ENCODE measurements at places on chromosomes 5 and 9. TPM values are rescaled to one million over a fixed set of nuclear protein-coding genes. Genes with fewer than 3 reads are reported as not detected.

IPO11 gene
- total RNA-seq: 48.2 TPM

EGFLAM gene
- total RNA-seq: 15.0 TPM

ECM2 gene
- total RNA-seq: 80.6 TPM

PTPN3 gene
- total RNA-seq: 4.7 TPM

GLRA1 gene
- not detected for total RNA-seq

ZNG1C gene
- 29.7 TPM for total RNA-seq

FOXD4L4 gene
- total RNA-seq: not detected

OBP2B gene
- total RNA-seq: not detected

MOB3B gene
- total RNA-seq: 9.7 TPM

TAF1L gene
- total RNA-seq: not detected

DNA sequence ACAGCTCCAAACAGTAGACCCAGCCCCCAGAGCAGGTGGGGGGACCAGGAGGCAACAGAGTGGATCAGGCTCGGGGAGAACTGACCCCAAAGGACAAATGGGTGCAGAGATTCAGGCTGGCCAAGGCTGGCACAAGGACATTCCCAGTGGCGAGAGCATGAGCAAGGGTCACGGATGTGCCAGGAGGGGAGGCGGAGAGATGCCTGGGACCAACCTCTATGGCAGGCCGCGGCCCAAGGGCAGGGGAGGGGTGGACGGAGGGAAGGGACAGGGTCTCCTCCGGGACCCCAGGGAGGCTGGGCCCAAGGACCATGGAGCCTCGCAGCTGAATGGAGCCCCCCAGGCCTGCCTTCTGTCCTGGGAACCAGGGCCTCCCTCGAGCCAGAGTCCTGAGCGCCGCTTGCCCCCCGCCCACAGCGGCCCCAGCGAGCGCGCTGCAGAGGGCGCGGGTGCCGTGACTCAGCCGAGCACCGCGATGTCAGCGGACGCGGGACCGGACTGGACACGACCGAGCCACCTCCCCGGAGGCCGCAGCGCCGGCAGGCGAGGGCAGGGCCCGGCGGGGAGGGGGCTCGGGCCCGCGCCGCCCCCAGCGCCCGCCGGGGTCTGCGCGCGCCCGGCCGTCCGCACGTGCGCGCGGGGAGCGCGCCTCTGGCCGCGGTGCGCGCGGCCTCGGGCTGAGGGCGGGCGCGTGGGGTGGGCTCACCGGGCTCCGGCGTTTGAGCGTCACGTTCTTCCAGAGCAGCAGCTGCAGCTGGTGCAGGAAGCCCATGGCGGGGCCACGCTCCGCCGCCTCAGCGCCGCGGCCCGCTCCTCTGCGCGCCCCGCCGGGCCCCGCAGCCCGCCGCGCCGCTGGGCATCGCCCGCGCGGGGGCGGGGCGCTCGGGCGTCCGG, at the start of gene ABCA2:
ABCA2 (minus strand) TSS at position 869 of the 894 bp plus-strand sequence; CDS start at position 772, 97 bp downstream.
- DNase-seq: no peak

DNA sequence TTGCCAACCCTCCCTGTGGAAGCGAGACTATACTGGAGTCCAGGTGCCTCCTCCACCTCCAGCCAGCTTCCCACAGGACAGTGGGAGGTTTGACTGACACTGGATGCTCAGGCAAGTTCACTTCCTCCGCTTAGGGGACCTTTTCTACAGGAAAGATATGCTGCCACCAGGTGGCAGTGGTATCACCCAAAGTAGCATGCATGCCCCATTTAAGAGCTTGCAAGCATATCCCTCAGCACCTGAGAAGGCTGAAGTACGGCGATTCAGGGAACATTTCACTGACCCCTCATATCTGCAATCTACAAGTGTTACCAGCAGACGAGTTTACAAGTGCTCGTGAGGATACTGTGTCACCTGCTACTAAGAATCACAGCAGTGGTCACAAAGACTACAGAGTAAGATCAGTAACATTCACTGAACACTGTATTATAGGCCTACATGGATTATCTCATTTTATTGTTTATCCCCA, 75.5 kb downstream of the KLHL3 start:
- peak; percentile 60 for DNase-seq

- DNase-seq: no peak
Measured at GRCh38 chr9:131747352-131747751, 7.5 kb upstream of the RAPGEF1 start.

DNA sequence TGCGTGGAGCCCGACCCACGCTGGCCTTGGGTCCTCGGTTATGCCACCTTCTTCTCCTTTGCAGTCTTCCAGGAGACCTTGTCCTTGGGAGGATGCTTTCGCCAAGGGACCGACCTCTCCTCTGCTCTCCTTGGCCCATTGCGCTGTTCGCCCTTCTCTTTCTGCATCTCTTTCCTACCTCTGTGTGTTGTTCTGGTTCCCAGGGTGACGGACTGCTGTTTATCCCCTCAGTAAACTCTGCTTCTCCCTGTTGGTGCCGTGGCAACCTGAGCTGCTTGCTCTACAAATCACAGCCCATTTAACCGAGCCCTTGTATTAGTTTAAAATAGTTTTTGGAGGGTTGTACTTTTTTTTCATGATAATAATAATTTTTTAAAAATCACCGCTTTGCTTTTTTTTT, 97.9 kb downstream of the DAPK1 start:
- no peak for DNase-seq

DNA sequence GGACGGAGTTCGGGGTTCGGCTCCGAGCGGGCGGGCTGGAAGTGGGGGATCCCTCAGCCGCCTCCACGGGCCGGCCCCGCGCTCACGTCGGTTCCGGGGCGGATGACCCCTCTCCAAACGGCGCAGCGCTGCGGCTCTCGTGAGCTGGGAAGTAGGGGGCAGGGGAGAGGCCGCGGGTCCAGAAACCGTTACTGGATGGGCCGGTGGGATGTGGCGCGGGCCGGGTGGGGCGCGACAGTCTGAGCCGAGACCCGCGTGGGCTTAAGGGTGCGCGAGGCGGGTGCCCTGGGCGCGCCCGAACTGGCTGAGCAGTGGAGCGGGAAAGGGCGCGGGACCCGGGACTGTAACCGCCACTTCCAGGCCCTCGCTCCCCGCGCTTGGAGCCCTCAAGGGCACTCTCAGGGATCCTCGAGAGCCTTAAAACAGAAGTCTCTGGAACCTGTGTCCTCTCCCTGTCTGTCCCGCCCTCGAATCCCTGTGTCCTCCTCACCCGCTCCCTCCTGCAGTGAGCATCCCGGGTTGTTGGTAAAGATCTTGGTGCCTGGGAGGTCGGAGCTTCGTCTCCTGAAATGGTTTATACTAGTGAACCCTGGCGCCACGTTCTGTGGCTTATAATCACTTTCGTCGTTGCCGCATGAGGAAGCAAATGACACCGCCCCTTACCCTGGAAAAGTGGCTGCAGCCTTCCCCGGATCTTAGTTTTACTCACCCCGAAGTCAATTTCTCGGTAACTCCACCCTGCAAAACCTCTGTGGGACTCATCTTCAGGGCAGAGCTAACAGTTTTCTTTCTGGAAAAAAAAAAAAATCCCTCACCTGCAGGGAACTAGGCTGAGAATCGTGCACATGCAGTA, 571 bp upstream of the MARCHF11 start:
- DNase-seq: no peak

GRCh38 chr9:113461285-113461684, 2.2 kb upstream of the RGS3 start:
- DNase-seq: no peak

DNA sequence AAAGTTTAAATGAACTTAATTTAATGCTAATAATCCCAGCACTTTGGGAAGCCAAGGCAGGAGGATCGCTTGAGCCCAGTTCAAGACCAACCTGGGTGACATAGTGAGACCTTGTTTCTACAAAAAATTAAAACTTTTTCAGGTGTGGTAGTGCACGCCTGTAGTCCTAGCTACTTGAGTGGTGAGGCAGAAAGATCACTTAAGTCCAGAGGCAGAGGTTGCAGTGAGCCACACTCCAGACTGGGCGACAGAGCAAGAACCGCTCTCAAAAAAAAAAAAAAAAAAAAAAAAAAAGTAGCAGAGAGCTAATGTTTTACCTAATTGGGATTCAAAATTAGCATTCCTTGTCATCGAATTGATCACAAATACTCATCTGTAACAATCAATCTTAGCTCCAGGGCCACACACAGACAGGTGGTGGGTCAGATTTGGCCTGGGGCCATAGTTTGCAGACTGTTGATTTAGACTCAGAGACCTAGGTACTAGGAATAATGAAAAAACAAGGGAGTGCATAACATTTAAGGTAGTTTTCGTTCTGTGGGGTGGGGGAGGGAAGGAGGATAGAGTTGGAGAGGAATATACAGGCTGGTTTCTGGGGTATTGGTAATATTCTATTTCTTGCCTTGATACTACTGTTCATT, 21.4 kb downstream of the HSDL2 start:
- DNase-seq: no peak

- DNase-seq: no peak
Measured at GRCh38 chr9:91555132-91555531, 131.5 kb upstream of the NFIL3 start.

DNA sequence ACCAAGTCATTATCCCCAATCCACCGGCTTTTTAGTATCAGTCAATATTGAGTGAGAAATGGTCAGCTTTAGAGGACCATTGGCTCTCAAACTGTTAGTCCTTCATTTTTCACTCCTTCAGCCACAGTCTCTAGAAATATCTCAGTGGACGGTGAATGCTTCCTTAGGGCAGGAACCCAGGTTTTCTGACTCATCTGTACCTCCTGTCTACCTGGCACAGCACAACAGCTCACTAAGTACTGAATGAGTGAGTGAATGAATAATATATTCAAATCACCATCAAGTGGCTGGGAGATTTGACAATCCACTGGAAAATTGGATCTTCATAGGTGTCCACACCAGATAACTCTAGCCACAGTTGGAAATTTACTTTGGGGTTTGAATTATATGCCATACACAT, 609.5 kb upstream of the CLINT1 start:
- DNase-seq: no peak

DNA sequence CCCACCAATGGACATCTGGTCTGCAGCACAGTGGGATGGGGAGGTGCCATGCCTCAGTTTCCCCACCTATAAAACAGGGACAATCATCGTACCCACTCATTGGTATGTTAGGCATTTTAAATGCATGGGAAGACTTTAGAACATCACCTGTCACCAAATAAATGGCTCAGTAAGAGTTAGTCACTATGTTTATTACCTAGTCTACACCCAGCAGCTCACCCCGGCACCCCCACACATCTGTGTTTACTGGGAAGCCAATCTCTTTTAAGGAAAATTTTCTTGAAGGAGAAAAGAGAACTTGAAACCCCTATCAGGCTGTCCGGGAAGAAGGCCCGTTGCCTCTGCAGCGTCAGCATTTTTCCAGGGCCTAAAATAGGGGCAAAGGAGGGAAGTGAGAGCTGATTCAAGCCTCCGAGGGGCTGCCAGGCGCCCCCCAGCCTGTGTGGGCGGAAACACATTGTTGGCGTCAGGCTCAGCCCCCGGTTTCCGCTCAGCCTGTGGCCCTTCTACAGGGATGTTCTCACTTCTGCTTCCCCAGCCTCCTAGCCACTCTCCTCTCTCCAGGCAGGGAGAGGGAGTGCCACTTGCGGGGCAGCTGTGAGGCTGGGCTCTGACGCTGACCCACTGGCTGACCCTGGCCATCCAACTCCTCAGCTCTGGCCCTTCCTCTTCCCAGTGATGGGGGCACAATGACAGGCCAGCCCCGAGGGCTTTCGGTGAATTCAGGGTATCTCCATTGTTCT, 4.6 kb downstream of the CSF1R start:
- DNase-seq: no peak

- DNase-seq: no peak
Measured at GRCh38 chr9:92657296-92658094, 12.4 kb downstream of the IPPK start.

DNA sequence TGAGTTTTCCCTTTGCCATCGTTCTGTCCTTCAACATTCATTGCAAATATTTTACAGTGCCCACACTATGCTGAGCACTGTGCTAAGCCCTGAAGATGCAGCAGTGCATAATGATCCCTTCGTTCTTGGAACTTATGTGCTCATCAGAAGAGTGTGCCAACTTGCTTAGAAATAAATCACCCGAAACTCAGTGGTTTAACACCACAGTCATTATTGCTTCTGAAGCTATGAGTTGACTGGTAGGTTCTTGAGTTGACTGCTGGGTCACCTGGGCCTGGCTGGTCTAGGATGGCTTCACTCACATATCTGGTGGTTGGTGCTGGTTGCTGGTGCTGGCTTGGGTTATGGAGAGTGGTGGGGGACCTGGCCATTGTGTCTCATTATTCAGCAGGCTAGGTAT, 20.9 kb downstream of the PCSK5 start:
- DNase-seq: no peak

- no peak for DNase-seq
Measured at GRCh38 chr9:122394265-122395125, 23.7 kb downstream of the PTGS1 start.

DNA sequence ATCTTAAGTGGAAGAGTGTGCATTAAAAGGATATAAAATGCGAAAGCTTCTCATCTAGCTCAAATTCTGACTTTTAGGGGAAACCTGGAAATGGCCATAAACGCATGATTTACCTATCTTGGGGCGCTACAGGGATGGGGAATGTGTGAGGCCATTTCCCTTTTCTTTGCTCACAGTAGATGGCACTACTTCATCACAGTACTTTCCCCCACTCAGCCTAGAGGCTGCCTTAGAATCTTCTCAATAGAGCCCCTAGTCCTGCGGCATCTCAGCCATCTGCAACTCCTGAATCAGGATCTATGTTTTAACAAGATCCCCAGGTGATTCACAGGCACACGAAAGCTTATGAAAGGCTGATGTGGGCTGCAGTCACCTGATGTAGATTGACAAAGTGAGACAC, 110.8 kb downstream of the LHFPL2 start:
- no peak for DNase-seq

DNA sequence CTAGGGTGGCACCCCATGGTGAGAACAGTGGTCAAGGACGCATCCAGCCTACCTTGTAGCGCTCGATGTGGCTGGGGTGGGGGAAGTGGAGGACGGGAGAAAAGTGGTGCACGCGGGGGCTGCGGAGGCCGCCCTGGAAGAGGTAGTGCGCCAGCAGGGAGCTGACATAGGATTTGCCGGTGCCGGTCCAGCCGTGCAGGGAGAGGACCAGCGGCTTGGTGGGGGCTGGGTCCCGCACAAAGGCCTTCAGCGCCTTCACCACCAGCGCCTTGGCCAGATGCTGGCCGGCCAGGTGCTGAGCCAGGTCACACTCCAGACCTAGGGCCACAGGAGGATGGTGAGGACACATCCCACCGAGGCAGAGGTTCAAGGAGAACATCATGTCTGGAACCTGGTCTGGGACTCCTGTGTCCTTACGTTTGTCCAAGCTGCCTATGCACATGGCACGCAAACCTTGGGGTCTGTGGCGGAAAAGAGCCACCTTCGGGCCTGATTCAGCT, 797 bp downstream of the TOR2A start:
- no peak for DNase-seq

GRCh38 chr5:159135896-159136531, 36.3 kb upstream of the EBF1 start:
- DNase-seq: no peak

- DNase-seq: no peak
Measured at GRCh38 chr9:96386157-96386556, 2.6 kb upstream of the SLC35D2 start.

DNA sequence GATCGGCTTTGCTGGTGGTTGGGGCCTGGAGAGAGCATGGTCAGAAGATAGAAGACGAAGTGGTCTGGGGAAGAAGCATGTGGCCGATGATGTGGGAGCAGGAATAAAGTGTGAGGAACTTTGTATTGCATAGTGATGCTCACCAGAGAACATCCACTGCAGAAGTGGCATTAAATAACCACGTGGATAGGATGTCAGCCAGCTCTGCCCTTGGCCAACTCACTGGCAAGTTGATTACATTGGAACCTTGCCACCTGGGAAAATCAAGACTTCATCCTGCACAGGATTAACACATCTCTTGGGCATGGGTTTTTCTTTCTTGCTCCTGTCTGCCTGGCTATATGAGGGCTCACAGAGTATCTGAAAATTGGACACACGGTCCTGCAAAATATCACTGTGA, 217.4 kb downstream of the DMRT2 start:
- no peak for DNase-seq

- no peak for DNase-seq
Measured at GRCh38 chr5:66223637-66224036, 79.5 kb downstream of the SREK1 start.

Measured in omental fat pad (tissue), 4 donors.